ENCODE measurements at places on chromosomes 12 and 14.
A peak's percentile ranks its signal among the peaks of the same experiment; 100 is the strongest.

- no peak for DNase-seq
These were observed 226.9 kb upstream of the PLXNC1 start for GRCh38 chr12:93921521-93921920.

DNA sequence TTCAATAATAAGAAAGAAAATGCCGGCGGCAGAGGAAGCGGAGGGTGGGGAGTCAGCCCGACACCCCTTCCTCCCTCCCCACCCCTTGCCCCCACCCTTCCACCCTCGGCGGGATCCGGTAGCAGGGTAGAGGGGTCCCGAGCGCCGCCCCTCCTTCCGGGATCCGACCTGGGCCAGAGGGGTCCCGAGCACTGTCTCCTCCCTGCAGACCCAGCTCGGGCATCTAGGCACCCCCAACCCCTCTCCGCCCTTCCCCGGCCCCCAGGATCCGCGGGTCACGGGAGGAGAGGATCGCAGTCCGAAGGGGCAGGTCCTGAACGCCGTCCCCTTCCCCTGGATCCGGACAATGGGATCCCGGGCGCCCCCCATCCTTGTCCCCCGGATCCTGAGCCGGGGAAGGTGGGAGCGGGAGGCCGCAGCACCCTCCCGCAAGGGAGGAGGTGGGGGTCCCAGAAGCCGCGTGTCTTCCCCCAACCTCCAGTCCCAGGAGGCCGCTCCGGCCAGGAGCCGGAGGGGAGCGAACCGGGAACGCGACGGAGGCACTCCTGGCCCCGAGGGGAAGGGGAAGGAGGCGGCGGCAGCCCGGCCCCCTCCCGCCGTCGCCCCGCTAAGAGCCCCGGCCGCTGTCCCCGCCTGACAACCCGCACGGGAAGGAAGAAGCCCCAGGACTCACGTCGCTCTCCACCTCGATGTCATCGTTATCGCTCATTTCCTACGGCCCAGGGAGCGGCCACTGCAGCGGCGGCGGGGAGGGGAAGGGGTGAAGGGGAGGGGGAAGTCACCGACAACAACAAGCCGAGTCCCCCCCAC lies 481 bp downstream of the MAX start:
- DNase-seq, result peak; percentile 44

- DNase-seq, result no peak
These were observed 178.3 kb upstream of the PLEKHA5 start for GRCh38 chr12:18951218-18951617.

DNA sequence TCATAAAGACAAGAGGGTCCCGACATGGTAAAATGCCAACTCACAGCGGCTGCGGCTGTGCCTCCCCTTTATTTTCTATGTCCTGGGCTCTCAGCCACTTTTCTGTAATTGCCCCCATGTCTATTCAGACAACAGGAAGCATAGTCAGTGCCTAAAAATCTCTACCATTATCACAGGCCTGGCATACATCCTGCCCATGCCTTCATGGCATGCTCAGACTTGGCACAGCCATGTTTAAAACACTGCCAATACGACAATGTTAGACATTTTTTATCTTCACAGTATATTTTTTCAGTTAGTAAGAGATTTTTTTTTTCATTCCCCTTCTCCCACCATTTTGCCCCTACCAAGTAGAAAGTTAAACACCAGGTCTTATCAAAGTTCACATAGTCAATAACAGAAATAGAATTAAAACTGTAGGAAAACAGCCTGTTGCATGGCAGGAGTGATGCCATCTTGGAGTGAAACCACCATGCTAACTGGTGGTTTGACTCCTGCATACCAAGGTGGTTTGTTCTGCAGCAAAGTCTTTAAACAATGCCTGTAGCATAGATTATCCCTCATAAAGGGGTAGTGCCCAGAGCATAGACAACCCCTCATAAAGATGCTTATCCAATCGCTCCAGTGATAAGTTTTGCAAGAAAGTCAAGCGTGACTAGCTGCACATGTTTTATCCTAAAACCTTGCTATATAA lies 18.9 kb upstream of the CERS5 start:
- DNase-seq, result no peak

DNA sequence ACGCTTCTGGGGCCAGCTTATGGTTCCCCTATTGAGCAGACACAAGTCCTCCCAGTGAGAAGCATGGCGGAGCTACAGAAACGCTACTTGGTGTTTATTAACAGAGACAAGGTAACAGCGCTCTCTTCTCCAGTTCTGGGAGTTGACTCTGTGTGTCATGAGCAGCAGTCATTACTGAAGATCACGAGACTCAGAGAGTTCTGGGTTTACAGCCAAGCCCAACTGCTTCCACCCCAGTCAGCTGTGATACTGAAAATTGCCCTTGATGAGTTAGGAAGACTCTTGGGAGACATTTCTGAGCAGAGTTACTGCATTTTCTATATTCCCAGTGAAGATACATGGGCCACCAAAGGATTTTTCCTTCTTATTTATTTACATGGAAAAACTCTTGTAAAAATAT lies 48.6 kb downstream of the CFAP251 start:
- no peak for DNase-seq

DNA sequence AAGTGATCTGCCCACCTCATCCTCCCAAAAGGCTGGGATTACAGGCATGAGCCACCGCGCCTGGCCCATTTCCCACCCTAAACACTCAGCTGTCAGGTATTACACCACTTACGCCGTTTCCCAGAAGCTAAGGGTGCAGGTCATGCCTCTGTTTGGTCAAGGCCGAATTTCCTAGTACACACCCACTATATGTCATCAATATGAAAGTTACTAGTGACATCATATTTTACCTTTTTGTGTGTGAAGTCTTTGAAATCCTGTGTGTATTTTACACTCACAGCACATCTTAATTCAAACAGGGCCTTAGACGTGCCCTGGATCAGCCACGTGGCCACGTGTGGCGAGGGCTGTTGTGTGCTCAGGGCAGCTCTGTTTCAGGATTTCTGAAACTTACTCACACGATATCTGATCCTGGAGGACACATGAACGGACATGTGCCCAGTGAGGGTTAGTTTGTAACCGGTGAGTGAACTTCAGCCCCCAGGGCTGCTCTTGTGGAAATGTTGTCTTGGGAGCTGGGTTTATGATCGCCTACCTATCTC lies 51.8 kb downstream of the GLT1D1 start:
- DNase-seq, result no peak

DNA sequence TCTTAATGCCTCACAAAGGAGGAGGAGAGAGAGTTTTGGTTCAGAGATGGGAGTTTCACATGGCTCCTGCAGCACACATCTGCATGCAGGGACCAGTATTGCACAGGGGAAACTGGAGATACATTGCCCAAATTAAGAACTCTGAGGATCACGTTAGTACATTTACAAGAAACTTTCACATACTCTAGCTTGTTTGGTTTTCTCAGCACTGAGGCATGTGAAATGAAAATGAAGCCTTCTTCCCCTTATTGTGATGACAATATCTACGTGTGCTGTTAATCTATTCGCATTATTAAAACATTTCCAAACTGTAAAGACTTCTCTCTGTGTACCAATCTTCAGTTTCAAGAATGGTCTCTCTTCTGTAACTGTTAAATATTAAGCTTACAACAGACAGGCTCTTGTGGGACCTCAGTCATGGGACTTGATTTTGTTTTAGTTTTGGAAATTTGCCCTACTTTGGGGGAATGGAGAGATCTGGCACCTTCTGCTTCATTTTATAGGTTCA lies 124.7 kb downstream of the DAAM1 start:
- DNase-seq, result no peak

DNA sequence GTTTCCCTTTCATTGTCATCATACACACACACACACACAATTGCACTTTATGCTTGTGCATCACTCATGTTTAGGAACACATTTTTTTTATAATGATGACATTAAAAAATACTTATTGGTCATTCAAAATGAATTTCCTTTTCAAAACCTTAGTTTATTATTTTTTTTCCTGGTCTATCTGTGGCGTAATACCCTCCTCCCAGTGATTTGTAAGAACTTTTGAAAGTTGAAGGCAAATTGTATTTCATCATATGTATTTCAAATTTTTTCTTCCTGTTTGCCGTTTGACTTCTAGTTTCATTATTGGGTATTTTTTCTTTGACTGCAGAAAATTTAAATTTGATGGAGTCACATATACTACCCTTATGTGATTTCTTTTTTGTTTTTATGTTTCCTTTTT lies 2.5 kb upstream of the LRRK2 start:
- no peak for DNase-seq

DNA sequence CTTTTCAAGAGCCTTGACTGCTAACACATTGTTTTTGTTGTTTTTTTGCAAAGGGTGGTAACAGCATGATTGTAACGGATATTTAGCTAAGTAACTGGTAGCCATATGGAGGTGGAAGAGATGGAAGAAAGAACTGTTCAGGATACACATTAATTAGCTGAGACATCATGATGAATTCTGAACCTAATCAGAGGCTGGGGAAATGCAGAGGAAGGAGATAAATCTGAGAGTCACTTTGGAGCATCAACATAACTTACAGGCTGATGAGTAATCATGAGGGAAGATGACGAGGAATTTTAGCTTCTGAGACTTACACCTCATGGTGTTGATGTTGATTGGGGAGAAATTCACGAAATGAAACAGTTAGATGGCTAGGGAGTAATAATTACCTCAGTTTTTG lies 62.3 kb downstream of the NIN start:
- no peak for DNase-seq

DNA sequence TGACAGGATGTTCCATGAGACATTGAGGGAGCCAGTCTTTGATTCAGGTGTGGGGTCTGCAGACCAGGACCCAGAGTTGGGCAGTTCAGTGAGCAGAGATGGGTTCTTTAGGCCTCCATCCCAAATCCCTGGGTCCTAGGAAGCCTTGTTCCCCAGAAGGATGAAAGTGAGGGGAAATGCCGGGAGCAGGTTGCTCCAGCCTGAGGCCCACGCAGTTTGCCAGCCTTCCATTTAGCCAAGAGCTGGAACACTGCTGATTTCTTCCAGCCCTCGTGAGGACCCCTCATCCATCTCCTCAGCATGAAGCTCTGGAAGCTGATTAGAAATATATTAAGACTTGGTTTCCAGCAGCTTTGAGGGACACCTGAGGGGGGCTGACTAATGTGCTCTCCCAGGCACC lies 12.1 kb downstream of the C14orf132 start:
- no peak for DNase-seq
